Hematopoietic multipotent progenitor cell treated with erythropoietin and hydrocortisone succinate and interleukin-3 and kit ligand, for 17 days (in vitro differentiated cells): ENCODE measurements at places on chromosomes 5 and 9.

DNA sequence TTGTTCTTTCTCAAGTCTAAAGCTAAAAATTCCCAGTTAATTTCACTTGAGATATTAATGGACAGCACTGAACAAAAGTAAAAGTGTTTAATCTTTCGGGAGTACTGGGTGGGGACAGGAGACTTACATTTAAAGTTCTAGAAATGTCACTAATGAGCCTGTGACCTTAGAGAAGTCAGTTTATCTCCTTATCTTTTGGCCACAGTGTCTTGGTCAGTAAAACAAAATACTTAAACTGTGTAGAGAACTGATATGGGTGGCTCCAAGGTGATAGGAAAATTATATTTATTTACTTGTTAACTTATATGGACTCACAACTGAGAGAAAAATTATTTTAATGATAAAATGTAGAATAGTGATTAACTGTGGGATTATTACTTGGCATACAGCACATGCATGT is 8.9 kb downstream of the IPO11 start:
- peak; percentile 41 for DNase-seq

DNA sequence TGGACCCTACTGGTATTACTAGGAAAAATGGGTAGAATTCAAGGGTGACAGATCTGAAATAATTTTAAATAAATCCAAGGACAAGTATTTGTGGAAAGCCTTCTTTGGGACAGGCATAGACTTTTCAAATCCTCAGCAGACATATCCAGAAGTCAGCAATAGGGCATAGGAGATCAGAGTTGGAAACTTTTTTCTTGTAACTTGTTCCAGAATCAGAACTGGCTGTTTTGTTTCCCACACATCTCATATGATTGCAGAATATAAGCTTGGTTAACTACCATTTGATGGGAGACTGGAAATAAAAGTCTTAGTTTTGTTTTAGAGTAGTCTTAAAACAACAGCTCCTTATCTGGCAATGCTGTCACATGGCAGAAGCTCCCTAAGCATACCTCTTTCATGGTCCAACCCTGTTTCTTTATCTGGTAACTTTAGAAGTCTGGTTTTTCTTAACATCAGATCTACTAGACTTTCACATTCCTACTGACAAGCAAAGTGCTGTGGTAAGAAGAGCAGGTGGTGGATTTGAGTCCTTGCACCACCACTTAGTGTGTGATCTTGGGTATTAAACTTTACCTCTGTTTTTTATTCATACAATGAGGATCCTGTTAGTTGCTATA is 25.1 kb downstream of the XRCC4 start:
- no peak for DNase-seq

DNA sequence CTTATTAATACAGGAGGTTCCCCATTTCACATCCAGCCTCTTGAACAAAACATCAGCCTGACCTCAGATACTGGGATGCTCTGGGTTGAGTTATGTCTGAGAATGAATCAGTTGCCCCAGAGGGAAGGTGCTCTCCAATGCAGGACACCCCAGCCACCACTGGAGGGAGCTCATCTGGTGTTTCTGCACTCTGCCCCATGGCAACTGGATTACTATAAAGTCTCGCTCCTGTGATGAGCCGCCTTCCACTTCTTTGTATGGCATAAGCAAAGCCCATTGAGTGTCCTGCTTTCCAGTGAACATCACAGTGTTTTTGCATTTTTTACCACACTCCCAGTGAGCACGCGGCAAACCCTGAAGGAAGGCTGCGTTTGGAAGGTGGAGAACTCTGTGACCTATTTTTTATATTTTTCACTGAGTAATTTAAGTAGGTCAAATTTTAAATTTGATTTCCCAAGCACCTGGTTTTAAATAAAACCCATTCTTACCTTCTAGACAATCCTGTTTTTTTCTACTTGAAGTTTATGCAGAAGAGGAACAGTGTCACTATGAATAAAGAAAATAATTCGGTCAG is 176.9 kb upstream of the WWC1 start:
- DNase-seq = no peak

- no peak for DNase-seq
Measured at GRCh38 chr5:144779368-144779767, 608.7 kb downstream of the KCTD16 start.
